ENCODE measurements at places on chromosomes 13 and 19.

GRCh38 chr19:16594681-16595091 lies 22.5 kb upstream of the SLC35E1 start:
- DNase-seq: no peak

GRCh38 chr13:41061914-41062837 lies 867 bp downstream of the WBP4 start:
- DNase-seq: no peak

DNA sequence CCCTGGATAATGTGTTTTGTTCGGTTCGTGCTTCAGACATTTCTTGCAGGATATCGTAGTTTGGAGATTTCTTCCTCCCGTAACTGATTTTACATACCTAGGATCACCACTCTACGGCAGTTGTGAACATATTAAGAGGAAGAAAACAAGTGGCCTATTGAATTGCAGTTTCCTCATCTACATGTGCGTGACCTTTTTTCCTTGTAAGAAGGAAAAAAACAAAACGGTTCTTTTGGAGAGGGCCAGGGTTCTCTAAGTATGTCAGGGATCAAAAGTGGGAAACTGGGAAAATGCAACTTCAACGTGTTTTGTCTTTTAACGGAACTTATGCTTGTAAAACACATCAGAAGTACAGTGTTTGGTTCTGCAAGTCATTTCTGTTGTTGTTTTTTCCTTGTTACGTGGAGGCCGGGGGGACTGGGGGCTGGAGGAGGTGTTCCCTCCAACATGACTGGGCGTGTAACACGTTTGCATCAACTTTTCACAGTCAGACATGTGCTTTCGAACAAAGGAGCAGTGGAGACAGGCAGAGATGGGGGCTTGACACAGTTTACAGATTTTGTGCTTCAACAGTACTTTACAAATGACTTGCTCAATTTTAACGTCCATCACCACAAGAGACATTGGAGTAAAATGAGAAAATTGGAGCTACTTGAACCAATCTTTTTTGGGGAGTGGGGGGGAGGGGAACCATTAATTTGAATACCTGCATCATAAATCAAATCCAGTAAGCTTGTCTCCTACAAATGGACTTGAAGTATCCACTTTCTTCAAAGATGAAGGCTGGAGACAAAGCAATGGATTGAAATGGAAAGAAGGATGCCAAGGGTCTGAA lies 3.8 kb downstream of the ZC3H4 start:
- peak; percentile 10 for DNase-seq

DNA sequence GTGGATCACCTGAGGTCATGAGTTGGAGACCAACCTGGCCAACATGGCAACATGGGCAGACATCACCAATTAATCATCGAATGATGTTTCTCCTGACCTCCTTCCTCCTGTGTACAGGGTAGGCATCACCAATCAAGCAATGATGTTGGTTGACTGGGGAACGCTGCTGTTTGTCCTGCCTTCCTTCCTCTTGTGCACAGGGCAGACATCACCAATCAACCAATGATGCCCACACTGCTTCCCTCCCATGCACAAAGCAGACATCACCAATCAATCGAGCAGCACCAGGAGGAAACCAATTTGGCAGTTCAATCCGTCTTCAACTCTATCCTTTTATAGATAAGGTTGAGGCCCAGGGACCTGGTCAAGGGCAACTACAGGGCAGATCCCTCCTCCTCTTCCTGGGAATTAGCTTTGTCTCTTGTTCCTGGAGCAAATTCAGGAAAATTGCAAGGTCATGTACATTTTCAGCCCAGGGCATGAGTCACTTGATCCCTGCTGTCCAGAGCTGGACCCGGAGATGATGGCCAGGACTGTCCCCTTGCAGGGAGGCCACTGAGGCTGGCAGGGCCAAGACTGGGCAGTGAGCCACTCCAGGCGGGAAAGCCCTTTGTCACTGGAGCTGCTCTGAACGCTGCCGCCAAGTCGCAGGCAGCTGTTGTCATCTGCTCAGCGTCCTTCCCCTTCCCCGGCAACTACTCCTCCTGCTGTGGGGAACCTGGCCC lies 5.3 kb upstream of the CSNK1G2 start:
- DNase-seq: peak; percentile 19

DNA sequence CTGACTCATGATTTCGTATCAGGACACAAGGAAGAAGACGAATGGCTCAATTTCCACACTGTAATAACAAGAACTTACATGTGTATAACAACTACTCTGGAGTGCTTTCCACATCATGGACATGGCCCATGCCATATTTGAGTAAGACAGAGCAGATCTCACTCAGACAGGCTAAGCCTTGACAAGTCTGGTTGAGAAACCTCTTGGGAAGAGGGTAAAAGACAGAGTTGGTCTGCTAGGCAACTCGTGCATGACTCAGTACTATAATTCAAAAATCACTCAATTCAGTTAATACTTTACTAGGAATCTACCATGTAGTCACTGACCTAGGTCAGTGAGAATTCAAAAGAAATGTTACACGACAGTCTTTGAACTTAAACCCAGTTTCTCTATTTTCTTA lies 5.7 kb upstream of the THSD1 start:
- DNase-seq: no peak

DNA sequence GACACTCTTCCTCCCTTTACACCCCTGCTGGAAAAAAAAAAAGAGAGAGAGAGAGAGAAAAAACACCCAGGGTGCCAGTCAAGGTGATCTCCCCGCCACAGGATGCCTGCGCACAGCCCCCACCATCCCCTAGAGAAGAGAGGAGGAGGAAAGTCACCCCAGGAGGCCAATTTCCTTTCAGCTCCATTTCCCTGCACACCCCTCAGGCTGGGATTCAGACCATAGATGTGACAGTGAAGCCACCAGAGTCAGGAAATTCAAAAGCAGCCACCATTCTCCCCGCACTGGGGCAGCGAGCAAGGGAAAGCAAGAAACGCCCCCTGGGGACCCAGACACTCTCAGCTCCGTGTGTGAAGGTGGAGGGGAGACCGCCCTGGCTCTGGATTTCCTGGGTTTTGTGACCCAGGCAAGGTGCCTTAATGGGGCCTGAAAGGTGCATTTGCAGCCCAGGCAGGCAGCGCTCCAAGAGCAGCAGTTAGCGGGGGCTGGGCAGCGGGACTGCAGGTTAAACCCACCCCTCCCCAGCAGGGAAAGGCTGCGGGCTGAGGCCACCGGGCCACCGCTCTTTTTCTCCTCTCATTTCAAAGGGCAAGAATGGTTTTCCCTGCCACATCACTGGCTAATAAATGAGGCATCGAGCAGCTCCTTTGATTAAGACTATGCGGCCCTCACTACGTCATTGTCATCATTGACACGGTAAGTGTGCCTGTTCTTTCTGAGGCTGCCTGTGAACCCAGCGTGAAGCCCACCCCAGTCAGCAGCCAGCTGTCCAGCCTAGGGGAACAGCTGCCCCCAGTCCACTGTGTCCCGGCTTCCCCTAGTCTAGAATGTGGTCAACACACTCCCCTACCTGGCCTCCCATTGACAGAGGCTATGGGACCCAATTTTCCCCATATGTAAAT lies 83.8 kb upstream of the TM9SF2 start:
- no peak for DNase-seq

- no peak for DNase-seq
These were observed 53.3 kb downstream of the TEX26 start for GRCh38 chr13:30985637-30986205.

- no peak for DNase-seq
These were observed 60.1 kb downstream of the RNASEH2B start for GRCh38 chr13:50969691-50970090.

DNA sequence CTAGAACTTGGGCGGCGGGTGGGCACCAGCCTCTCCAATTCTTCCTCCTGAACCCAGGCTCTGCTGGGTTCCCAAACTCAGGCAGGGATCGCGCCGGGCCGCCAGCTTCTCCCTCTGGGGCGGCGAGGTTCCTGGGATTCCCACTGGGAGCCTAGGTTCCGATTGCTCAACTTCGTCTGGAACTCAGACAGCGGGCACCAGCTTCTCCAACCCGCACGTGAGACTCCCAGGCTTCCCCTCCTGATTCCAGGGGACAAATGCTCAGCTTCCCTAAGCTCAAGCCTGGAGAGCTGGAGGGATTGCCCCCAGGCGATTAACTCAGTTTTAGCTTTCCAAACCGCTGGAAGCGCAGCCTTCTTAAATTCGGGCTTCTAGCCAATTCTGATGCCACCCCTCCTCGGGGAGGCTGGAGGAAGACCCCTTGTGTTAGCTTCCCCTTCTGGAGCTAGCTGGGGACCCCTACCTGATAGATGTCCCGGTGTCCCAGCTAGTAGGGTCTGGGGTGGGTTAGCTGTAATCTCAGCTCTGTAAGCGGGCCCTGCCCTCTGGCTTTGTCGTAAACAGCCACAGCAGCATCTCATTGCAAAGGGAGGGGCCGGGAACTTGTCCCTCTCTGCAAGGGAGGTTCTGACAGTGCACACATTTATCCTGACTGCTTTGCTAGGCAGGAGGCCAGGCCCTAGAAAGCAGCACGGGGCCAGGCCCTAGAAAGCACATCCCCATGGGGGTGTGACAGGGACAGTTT lies 671 bp downstream of the MCOLN1 start:
- no peak for DNase-seq

- no peak for DNase-seq
These were observed 100.4 kb downstream of the DCLK1 start for GRCh38 chr13:36030670-36031331.

- DNase-seq: no peak
These were observed 34.6 kb downstream of the NLRP2 start for GRCh38 chr19:55000761-55001160.

- no peak for DNase-seq
These were observed 17.3 kb upstream of the AKT2 start for GRCh38 chr19:40302224-40303011.

DNA sequence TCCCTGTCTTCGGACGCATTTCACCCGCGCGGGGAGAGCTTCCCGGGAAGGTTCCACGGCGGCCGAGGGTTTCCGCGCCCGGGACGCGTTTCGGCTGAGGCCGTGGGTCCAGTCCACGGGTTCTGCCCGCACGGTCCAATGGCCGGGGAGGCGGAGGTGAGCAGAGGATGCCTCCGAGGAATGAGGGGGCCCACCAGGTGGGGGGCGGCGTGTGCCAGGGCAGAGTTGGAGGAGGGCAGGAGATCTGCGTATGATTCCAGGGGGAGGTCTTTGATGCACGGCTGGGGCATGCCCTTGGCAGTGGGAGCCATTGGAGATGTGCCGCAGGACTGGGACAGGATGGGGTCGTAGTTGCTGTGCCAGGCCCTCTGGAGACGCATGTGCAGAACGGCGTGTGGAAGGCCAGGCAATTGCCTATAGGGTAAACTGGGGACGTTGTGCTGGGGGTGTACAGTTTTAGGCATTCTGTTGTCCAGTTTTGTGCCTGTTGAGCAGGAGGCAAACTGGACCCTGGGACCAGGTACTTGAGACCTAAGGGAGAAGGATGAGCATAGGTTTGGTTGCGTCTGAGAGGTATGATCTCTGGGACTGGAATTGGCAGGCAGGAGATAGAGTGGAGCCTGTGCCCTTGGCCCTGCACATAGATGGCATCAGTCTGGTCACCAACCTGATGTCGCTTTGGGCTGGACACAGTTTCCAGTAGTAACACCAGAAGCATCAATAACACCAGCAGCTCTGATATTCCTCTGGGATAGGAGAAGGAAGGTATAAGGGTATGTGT lies 751 bp downstream of the ZNF584 start:
- DNase-seq: no peak

DNA sequence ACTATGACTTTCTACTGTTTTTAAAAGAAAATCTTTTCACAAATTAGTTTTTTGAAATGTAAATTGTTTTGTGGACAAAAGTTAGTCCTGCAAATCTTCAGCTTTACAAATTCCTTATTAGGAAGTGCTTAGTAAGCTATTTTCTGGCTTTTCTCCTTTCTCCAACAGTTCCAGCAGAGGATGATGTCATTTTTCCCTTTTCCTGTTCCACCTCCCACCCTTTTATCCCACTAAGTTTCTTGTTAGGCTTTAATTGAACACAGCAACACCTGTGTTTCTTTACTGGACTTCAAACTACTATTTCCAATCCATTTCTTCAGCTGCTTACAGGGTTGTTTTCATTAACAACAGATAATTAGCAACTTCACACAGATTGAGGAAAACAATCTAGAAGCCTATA lies 389.2 kb downstream of the NDFIP2 start:
- DNase-seq: no peak

- DNase-seq: no peak
These were observed 178.9 kb downstream of the UGGT2 start for GRCh38 chr13:95874286-95874685.

DNA sequence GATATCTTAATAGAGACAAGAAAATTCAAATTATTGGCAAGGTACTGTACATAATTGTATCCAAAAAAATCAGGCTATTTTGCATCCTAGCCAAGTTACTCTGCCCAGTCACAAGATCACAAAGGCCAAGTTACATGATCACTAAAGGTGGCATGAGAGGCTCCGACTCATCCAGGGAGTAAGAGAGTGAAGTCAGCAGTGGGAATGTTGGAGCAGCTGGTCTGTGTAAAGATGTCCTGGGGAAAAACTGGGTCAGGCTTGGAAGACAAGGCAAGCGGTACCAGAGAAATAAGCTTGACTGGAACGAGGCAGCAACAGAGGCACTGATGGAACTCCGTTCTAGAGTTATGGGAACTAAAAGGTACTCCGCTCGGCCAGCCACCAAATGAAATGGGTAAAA lies 50.2 kb upstream of the PSG2 start:
- DNase-seq: no peak

DNA sequence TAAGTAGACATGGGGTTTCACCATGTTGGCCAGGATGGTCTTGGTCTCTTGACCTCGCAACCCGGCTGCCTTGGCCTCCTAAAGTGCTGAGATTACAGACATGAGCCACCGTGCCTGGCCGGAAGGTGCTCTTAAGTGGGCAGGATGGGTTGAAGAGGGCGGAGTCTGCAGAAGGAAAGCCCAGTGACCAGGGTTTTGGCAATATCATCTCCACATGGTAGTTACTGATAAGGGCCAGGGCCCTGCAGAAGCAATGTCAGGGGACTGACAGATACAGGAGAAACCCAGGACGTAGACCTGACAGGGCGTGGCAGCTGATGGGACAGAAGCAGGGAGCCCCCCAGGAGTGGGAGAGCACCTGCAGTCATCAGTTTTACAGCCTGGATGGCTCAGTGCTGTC lies 45.7 kb upstream of the RNF113B start:
- DNase-seq: no peak

- DNase-seq: no peak
These were observed 587.9 kb downstream of the LMO7 start for GRCh38 chr13:76223999-76224398.

- no peak for DNase-seq
These were observed 97.3 kb downstream of the SERP2 start for GRCh38 chr13:44470638-44471562.
